NCI-H774 (cell line): ENCODE measurements at places on chromosomes 4 and X.

DNA sequence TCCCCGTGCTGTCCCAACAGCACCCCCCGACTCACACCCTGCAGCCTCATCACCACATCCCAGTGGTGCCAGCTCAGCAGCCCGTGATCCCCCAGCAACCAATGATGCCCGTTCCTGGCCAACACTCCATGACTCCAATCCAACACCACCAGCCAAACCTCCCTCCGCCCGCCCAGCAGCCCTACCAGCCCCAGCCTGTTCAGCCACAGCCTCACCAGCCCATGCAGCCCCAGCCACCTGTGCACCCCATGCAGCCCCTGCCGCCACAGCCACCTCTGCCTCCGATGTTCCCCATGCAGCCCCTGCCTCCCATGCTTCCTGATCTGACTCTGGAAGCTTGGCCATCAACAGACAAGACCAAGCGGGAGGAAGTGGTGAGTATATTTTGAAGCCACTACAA is 5.4 kb downstream of the AMELX start:
- DNase-seq, result no peak

DNA sequence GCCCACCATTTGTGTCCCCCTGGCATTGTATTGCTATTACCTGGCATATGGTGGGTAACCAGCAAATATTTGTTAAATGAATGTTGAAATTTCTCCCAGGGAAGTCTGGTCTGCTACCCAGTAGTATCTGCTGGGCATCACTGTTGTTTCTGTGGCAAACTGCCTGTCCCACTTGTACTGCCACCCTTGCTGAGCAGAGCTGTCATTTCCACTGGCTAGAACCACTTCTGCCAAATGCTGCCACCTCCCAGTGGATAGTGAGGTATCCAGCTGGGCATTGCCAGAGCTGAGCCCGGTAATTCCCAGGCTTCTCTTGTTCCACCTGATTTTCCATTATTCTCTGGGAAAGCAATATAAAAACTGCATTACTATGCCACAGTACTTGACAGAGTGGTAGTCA is 186.7 kb upstream of the NOCT start:
- DNase-seq, result no peak

DNA sequence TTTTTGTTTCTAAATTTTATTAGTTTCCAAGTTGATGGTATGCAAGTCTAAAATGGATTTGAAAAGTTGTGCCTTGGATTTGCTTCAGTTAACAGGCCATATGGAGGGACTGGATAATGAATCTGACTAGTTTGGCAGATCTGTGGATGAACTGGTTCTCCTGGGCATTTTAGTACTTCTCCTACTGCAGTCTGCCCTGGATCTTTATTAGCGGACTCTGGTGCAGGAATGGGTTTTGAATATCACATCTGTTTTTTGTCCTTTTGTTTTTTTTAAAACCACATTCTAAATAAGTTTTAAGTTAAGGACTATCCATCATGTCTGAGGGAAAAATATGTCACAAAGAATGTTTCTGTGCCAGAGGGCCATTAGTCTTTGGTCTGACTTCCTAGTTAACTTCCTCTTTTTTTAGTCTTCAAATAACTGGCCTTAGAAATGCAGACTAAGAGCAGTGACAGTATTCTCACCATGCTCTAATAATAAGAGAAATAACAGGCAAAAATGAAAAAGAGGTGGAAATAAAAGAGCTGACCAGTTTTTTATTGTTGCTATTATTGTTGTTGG is 13.9 kb upstream of the DCK start:
- DNase-seq, result no peak

- DNase-seq, result no peak
Observed at GRCh38 chr4:153233761-153234371, 29.6 kb downstream of the TRIM2 start.

- no peak for DNase-seq
Observed at GRCh38 chr4:150476776-150477175, 105.2 kb upstream of the MAB21L2 start.

GRCh38 chrX:46627062-46627461 is 53.5 kb downstream of the CHST7 start:
- DNase-seq, result no peak
